Astrocyte (in vitro differentiated cells and primary cell): ENCODE measurements at places on chromosomes 2 and 18.

GRCh38 chr2:211423018-211423417 is 866.6 kb downstream of the CPS1 start:
- DNase-seq: no peak

DNA sequence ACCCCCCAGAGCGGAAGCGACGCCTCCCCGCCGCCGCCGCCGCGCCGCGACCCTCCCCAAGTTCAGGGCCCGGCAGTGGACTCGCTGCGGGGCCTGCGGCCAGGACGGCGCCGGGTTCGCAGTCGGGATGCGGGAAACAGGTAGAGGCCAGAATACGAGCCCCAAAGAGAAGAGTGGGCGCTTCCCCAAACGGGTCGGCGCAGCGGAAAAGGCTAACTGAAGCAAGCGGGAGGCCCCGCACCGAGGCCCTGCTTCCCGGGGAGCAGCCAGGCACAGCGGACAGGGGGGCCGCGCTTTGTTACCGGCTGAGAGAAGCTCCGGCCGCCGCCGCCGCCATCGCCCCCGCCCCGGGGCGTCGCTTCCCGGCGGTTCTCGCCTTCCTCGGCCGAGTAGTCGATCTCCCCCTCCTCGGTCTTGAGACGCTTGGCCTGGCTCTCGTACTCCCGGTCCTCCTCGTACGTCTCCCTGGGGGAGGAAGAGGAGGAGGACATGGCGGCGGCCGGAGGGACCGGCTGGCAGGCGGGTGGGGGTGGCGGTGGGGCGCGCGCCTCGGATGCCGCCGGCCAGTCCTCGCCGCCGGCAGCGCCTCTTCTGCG is 494 bp downstream of the HNRNPLL start:
- no peak for DNase-seq

- no peak for DNase-seq
Measured at GRCh38 chr2:190996947-190997346, 17.0 kb downstream of the STAT1 start.

GRCh38 chr2:239461291-239462190 is 60.7 kb upstream of the HDAC4 start:
- DNase-seq: no peak

DNA sequence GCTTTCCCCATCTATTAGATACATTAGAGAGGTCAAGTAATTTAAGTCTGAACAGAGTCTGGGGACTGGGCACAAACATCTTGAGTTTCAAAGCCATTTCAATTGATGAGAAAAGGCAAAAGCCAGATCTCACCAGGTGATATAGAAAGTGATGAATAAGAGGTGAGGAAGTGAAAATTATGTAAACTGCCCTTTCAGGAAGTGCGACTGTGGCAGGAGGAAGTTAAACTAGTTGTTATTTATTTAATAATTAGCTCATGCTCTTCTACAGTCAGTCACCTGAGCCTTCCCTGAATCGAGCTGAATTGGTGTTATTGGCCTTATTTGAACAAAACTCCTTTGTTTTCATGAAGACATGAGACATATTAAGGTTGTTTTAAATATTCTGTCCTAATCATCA is 115.1 kb downstream of the CDH20 start:
- no peak for DNase-seq

DNA sequence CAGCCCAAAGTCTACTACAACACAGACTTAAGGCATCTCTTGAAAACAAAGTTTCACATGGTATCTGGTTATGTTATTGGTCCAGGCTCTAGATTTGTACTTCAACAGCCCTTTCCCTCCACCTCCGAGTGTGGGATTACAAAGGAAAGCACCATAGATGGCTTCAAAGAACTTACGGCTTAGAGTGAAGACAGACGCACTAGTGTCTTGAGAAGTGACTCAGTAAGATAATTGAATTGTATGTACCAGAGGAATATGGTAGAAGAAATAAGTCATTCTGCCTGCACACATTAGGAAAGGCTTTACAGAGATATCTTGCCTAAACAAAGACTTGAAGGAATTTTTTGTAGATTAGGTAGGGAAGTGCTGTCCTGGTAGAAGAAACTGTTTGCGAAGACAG is 392.3 kb upstream of the TNP1 start:
- DNase-seq: no peak

GRCh38 chr18:63186520-63187222 is 132.9 kb downstream of the BCL2 start:
- no peak for DNase-seq

- peak; percentile 19 for DNase-seq
Measured at GRCh38 chr18:77084688-77085035, 47.9 kb downstream of the MBP start.

- no peak for DNase-seq
Measured at GRCh38 chr2:34604164-34604563, 1005.1 kb upstream of the FAM98A start.

- peak; percentile 60 for DNase-seq
Measured at GRCh38 chr18:57004366-57005121, 142.3 kb upstream of the BOD1L2 start.

DNA sequence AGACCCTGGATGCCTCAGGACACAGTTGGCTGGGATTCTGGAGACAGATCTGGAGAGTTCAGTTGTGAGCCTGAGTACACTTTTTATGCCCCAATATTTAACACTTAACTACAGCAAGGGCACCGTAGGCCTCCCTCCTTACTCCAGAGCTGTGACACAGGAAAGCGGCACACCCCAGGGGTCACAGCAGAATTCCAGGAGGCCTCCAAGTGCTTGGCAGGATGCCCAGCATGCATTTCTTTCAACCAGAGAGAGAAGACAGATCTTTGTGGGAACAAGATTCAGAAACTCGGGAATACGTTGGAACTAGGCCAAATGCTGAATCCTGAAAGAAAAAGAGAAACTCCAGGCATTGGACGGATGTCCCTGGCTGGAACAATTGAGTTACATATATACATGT is 199.2 kb upstream of the NT5C1B start:
- peak; percentile 68 for DNase-seq

- no peak for DNase-seq
Measured at GRCh38 chr2:239619369-239619768, 218.5 kb upstream of the HDAC4 start.

DNA sequence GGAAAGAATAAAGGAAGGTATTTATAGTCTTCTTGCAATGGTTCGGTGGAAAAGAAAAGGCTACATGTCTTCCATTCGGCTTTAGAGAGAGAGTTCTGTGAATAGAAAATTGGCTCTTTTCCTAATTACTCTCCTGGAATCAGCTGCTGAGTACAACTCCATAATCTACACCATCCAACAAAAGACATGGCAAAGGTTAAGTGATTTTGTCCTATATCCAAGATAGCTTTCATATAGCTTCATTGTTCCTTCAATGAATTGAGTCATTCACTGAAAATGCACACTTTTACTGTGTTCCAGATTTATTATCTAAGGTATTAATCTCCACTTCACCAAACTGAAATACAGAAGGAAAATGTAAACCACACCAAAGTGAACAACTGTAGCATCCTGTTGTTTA is 514.5 kb downstream of the LRRTM4 start:
- peak; percentile 12 for DNase-seq

DNA sequence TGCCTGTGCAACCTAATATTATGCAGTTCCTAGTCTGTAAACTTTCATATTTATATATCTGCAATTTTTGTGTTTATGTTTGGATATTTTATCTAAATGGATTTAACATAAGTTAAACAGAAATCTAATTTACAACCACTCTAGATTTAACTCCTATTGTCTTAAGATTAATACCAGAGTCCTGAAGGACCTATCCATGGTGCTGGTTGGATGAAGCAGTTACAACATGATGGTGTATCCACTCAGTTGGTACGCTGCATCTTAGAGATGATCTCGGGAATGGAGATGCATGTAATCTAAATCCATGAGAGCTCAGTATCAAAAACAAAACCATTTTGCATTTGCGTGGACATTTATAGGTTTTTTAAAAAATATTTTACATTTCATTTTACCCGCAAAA is 745.9 kb upstream of the SLC8A1 start:
- no peak for DNase-seq

- no peak for DNase-seq
Measured at GRCh38 chr2:176944998-176945397, 267.6 kb upstream of the HNRNPA3 start.

GRCh38 chr18:23981369-23981980 is 33.1 kb upstream of the TTC39C start:
- no peak for DNase-seq

DNA sequence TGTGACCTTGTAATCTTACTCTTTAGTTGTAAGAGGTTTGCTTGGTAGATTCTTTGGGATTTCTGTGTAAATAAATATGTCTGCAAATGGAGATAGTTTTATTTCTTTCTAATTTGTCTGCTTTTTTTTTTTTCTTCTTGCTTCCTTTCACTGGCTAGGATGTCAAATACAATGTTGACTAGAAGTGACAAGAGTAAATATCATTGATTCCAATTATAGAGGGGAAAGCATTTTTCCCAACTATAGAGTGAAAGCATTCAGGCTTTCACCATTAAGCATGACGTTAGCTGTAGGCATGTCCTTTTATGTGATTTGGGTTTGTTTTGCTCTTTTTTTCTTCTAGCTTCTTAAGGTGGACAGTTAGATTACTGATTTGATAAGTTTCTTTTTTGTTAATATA is 191.5 kb downstream of the MCFD2 start:
- DNase-seq: no peak

DNA sequence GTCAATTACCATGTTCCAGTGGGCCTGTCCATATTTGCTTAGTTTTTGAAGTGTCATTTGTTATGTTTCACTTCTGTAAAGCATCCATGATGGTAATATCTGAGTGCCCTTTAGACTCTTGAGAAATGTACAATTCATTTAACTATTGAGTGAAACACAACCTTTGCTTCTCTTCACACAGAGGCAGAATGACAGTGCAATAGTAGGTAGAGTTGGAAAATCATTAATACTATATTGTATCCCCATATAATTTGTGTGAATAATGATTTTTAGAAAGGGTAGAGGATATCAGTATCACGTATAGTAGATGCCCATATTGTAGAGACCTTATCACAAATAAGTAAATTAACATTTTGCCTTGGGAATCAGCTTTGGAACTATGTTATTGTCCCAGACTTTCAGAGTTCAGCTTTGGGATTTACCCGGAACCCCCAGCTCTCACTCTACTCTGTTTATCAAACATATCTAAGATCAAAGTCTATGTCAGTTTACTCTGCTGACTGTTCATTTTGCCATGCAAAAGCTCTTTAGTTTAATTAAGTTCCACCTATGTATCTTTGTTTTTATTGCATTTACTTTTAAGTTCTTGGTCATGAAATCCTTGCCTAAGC is 172.7 kb upstream of the NOL4 start:
- no peak for DNase-seq

- no peak for DNase-seq
Measured at GRCh38 chr2:20313659-20314058, 37.0 kb downstream of the PUM2 start.

DNA sequence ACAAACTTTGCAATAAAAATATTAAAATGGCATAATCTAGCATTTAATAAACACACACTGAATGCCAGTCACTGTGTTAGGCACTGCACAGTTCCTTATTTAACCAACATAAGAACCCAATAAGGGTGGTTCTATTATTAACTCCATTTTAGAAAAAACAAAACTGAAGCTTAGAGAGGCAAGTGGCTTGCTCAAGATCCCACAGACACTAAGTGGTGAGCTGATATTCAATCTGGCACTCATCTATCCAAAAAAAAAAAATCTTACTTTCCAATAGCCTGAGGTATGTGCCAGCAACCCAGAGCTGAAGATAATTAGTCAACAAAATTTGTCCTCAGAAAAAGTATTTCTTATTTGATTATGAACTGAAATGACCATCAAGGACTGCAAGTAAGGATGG is 799 bp downstream of the CYTIP start:
- no peak for DNase-seq

DNA sequence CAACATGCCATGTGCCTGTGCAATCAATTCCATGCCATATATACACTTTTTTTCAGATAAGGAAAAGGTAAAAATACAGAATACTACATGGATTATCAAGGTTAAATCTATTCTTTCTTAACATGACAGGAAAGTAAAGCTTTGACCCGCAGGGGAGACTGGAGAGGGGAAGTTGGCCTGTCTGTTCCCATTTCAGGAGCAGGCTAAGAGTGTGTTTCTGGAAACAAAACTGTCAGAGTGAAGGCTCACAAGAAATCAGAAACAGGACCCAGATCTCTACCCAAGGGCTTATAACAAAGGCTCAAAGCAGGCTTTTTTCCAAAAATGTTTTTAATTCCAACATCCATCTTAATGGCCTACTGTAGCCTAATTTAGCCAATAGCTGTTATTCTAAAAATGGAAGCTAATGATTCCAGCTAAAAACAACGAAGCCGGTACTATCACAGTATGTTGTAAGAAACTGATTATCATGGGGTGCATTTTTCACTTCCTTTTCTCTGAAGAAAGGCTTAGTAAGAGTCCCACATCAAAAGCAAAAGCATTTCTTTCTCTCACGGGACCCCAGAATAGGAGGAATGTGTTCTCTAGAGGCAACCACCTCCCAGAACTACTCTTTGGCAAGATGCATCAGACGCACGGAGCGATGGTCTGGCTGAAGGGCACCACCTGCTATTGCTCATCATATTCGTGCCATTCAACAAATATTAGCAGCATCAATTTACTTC is 41.4 kb downstream of the FECH start:
- no peak for DNase-seq

DNA sequence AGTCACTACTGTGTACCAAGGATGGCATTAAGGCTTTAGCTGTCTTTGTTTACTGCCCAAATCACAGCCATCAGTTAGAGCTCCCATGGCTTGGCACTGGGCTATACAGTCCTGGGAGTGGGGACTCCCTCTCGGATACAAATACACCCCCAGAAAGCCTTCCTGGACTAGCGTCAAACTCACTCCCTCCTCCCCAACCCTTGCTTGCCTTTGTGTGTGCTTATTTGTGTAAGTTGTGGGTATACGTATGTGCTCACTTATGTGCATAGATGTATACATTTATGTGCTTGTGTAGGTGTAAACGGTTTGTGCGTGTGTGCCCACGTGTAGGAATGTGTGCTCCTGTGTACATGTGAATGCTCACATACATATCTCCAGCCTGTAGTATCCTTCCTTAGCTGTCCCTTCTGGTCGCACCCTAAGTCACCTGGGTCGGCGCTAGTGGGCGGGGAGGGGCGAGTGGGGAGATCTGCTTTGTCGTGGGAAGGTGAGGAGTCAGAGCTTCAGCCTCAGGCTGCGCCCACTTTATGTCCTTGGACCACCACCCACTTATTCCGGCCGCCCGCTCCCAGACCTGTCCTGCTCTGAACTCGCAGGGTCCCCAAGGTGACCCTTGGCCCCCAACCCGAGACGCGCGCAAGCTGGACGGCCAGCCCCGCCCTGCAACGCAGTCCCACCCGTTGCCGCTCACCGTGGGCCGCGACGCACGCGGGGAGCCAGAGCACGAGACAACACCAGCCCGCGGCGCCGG is 461 bp downstream of the PRADC1 start:
- DNase-seq: no peak

DNA sequence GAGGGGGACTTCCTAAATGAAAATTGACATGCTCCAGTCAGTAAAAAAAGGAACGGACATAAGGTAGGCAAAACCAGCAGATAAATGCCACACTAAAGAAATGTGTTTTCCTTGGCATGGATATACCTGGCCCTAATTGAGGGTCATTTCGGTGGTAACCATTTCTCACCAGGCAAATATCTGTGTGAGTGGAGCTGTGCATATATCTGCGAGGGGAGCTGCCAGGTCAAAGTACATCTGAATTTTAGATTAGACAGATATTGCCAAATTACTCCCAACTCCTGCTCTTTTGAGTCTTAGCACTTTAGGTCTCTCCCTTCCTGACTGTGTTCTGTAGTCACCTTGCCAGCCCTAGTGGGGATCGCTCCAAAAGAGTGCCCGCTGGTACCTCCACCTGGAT is 204.2 kb downstream of the SH3BP4 start:
- no peak for DNase-seq
